ENCODE measurements at places on chromosomes 12 and 14.

GRCh38 chr12:10135126-10135525 is 5.1 kb upstream of the CLEC7A start:
- no peak for DNase-seq

DNA sequence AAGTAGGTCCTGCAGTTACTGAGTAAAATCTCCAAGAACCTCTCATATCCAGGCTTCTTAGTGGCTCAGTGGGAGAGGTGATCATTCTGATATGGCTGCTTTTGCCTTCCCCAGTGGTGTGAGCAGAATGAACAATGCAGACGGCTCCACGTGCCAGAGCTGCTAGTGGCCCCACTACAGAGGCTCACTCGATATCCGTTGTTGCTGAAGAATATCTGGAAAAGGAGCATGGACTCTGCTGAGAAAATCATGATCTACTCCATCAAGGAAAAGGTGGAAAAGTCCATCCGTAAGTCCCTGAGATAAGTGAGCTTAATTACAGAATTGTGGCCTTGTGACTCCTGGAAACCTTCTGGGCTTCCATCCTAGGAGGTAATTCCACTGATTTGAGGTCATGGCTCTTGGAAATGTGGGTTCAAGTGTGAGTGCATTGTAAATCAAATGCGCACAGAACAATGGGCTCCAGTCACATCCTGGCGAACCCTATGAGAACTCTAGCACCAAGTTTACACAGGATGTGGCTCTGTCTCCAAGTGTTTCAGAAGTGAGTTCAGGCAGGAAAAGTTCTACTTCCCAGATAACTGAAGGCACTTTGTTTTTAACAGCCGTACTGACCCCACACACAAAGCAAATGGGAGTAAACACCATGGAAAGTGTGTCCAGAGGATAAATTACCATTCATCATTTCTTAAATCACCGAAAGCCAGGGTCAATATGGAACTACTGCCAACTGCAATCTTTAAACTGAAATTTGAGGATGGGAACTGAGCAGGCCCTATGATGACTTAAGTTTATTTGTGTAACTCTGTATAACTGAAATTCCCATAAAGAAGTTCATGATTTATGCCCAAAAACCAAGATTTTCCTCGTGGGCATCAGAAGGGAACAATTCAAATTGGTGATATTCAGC is 51.4 kb downstream of the PLEKHG7 start:
- no peak for DNase-seq

DNA sequence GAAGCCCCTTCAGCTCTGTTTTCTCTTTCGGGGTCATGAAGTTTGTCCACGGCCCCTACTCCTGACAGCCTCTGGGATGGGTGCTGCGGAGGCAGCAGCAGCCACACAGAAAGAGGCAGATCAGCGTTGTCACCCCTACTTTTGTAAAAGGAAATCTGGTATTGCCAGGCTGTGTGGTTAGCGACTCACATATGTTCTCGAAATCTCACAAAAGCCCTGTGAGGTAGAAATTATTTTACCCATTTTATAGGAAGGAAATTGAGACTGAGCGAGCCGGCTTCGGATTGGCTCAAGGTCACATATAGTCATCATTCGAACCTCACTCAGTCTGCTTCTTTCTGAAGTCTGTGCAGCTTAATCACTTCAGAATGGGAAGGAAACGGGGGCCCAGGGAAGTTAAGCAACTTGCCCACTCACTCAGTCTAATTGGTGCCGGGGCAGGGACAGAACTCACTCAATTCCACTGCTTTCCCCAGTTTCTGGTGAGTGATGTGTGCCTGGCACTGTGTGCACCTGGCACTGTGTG is 1.1 kb upstream of the CKAP4 start:
- peak; percentile 27 for DNase-seq

GRCh38 chr14:23248601-23249000 is 10.9 kb downstream of the RNF212B start:
- DNase-seq, result no peak

GRCh38 chr12:1171657-1172408 is 180.8 kb downstream of the ERC1 start:
- no peak for DNase-seq

- DNase-seq, result no peak
These were observed 232.8 kb upstream of the SEL1L start for GRCh38 chr14:81766321-81766915.

DNA sequence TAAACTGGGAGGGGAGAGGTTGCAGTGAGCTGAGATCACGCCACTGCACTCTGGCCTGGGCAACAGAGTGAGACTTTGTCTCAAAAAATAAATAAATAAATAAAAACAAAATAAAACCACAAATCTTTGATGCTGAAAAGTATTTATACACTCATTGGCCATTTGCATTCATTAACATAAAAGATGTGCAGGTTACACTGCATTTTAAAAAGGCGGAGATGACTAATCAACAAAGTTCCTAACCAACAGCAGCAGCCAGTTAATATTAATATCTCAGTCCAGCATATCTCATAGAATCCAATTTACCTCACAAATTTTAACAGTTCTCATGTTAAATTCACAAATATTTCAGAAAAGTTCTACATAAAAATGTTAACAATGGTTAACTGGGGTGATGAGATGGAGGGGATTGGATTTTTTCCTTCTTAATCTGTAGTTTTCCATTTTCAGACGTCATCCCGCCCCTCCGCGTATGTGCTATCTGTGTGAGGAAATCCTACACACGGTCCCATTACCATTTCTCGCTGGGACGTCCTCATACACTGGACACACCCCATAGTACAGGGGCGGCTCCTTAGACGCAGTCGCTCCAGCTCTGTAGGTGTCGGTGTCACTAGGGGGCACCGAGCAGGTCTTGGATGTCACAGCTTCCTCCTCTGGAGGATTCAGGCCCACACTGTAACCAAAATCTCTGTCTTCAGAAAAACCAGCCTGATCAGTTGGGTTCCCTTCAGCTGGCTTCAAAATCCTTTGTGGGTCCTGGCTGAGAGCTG is 7.3 kb downstream of the ANKLE2 start:
- DNase-seq, result no peak

GRCh38 chr12:80121661-80122060 is 22.3 kb downstream of the OTOGL start:
- DNase-seq, result no peak
